ENCODE measurements at places on chromosomes 3 and 15.
A peak's percentile ranks its signal among the peaks of the same experiment; 100 is the strongest.

DNA sequence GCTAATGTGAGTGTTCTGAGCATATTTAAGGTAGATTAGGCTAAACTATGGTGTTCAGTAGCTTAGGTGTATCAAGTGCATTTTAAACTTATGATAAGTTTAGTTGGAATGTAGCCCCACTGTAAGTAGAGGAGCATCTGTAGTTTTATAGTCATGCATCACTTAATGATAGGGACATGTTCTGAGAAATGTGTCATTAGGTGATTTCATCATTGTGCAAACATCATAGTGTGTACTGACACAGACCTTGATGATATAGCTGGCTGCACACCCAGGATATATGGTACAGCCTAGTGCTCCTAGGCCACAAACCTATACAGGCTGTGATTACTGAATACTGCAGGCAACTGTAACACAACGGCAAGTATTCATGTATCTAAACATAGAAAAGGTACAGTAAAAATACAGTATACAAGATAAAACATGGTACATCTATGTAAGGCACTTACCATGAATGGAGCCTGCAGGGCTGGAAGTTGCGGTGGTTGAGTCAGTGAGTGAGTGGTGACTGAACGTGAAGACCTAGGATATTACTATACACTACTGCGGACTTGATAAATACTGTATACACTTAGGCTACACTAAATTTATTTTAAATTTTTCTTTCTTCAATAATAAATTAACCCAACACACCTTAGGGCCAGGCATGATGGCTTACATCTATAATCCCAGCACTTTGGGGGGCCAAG lies 17.9 kb downstream of the DNAH1 start:
- no peak for DNase-seq

DNA sequence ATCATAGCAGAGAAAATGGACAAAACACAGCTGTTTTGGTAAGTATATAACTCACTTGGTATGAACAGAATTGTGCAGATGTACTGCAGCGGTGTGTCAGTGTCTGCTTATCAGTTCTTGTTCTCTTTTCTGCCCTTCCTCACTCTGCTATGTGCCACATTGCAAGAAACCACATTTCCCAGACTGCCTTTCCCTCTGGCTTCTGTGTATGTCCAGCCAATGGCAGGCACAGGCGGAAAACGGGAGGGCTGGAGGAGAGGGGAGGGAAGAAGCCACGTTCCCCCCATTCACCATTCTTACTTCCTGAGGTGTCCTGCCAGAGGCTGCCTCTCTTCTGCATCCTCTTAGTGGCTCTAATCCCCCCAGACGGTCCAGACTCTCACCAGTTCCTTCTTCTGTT lies 15.4 kb downstream of the HHLA2 start:
- no peak for DNase-seq

DNA sequence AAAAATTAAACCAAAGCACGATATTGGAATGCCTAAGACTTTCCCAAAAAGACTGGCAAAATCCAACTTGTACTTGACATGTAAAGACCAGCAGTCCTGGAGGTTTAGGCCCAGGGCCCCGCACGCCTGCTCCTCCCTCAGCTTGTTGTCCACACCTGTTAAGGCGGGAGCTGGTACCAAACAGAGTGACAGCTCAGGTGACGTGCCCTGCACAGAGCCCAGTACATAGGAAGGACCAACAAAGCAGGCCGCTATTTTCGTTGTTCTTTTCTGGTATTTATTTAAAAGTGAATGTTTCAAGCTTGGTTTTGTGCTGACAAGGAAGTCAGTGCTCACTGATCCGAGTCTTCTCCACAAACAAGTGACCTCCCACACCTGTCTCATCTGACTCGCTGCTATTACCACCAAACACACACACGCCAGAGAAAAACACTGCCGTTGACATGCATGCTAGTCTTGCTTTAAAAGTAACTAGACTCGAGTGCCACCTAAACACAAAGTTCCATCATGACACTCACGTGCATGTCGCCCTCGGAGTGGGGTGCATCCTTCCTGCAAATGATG lies 50.2 kb downstream of the HERC2 start:
- no peak for DNase-seq

GRCh38 chr3:33132019-33132360 lies 18.2 kb downstream of the CRTAP start:
- DNase-seq, result no peak

GRCh38 chr3:120462409-120462959 lies 11.7 kb upstream of the FSTL1 start:
- DNase-seq, result no peak

DNA sequence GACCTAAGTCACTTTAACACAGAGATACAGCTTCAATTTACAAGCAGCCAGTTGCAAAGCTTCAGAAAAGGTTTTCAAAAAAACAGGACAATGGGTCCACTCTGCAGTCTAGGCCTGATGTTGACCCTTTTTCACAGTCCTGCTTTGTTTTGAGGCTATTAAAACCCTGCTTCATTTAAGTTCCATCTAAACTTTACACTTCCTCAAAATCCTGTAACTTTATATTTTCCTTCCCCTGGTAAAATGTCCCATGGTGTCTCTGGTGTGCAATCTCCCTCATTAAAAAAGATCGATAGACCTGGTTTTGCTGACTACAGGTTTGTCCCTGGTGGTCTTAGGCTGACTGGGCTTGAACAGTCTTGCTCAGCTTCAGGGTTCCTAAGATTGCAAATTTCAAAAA lies 5.1 kb upstream of the RPL14 start:
- no peak for DNase-seq

DNA sequence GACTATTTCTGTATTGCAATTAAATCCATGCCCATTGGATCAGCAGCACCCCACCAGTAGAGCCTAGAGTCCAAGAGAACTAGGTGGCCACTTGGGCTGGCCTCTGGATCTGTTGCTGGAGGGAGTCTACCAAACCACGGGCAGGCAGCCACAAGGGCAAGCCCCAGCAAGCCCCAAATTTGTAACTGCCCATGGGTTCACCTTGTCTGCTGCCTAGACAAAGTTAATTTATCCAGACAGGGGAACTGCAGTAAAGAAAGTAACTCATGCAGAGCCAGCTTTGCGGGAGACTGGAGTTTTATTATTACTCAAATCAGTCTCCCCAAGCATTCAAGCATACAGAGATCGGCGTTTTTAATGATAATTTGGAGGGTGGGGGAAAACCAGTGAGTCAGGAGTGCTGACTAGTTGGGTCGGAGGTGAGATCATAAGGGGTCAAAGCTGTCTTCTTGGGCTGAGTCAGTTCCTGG lies 74.0 kb upstream of the TERB2 start:
- DNase-seq, result peak; percentile 43

DNA sequence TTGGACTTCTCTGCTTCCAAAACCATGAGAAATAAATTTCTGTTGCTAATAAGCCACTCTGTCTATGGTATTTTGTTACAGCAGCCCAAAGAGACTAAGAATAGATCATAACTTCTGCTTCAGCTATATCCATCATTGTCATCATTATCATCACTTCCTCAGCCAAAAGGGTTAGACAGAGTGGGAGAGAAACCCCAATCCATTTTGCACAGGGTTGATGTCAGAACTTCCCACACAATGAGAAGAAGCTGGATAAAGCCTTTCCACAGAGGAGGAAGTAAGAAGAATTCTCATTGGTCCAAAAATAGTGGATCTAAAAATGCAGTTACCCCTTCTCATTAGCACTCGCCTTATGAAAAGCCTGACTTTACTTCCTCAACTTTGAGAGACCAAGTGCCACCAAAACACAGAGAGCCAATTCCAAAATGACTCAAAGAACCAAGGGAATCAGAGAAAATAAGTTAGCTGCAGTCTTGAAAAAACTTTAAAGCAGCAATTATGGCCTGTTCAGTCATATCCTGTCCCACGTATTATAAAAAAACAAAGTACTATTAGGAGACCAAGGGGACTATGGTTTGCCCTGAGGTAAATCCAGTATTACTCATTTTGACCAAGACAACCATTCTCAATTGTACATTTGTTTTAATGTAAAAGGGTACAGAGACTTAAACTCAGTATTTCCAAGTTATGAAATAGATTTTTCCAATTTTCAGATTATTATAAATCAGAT lies 80.2 kb downstream of the WNT5A start:
- DNase-seq, result no peak

DNA sequence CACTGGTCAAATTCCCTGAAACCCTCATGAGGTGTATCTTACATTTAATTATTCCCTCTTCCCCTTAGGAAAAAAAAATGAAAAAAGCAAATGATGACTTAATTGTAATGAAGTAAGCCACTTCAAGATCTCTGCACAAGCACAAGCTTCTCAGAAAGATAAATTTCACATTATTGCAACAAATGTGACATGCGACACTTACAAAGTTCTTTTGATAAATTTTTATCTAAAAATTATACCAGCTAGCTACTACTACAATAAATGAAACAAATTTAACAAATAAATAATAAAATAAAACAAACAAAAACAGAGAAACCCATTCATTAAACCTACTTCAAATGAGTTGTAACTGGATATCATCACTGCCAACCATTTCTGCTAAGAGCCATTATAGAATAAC lies 10.0 kb upstream of the TM2D3 start:
- no peak for DNase-seq

DNA sequence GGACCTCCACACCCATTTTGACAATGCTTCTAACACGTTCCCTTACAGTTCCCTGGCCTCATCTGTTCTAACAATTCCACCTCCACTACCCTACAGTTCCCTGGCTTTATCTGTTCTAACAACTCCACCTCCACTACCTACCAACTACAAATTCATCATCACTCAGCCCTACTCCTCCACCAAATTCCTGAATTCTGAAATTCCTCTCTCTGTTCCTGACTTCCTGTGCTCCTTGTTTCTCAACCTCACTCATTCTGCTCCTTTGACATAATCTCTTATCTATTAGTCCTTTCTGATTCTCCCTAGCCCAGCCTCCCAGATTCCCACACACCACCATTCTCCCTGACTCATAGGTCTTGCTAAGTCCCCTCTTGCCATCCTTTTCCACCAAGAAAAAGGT lies 22.5 kb downstream of the UPK1B start:
- no peak for DNase-seq

All from GM13977 (cell line).